Transverse colon (tissue), 4 donors: ENCODE measurements at places on chromosomes 7 and 10. TPM values are rescaled to one million over a fixed set of nuclear protein-coding genes. Genes with fewer than 3 reads are reported as not detected.

DNA sequence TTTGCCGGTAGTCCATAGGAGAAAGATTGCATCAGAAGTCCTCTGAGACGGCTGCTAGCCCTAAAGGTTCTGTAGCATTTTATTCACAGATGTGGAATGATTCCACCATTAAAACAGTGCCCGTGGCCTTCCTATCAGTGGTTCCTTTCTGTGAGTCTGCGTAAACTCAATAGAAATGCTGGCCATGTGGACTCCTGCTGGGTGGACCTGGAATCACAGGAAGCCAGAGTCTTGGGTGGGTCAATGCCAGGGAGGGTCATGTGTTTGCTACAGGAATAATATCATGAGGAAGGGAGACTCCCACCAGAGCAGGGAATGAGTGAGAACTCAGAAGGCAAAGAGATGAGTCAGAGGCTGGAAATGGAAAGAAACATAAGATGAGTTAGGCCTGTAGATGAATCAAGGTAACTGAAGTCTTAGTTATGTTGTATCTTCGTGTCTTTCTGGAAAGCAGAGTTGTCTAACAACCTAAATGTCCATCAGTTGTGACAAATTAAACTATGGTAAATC, 410.4 kb upstream of the AUTS2 start:
- no peak overlapping the region for H3K27ac ChIP-seq
- H3K4me1 ChIP-seq, result no peaks in the 10 kb centered on the region
- H3K4me3 ChIP-seq, result no peak overlapping the region
- no peaks in the 10 kb centered on the region for H3K27me3 ChIP-seq
- no peak for DNase-seq

CPEB3 gene
- 24.3 TPM for total RNA-seq

DNA sequence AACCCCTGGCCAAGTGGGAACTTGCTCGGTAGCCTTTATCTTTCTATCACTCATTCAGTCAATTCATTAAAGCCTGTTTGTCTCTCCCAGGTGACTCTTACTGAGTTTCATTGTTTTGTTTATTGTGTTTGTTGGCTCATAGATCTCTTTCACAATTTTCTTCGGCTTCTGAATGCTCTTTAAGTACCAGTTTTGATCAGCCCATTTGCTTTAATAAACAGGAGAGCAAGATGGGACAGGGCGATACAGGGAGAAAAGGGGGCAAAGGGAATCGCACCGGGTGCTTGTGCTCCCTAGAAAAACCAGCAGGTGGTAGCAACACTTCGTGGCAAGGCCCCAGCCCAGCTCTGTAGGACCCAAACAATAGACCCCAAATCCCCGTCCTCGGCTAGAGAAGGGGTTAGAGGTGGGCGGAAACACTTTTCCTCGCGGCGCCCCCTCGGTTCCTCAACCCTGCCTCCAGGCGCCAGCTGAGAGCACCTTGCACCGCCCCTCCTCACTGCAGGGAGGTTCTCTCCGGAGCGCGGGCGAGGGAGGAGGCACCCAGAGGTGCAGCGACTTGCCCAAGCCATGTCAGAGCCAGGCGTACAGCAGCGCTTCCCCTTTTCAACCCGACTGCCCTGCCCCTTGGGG, 1.0 kb upstream of the EPHB6 start:
- peaks cover 10% of the 10 kb centered on the region for H3K4me1 ChIP-seq
- no peaks in the 10 kb centered on the region for H3K36me3 ChIP-seq
- H3K27me3 ChIP-seq, result peaks cover 3% of the 10 kb centered on the region
- peak; percentile 70 for DNase-seq

- no peaks in the 10 kb centered on the region for H3K4me1 ChIP-seq
- no peak for DNase-seq
- H3K36me3 ChIP-seq, result no peaks in the 10 kb centered on the region
Measured at GRCh38 chr10:91313796-91314485, 93.5 kb downstream of the PCGF5 start.

DNA sequence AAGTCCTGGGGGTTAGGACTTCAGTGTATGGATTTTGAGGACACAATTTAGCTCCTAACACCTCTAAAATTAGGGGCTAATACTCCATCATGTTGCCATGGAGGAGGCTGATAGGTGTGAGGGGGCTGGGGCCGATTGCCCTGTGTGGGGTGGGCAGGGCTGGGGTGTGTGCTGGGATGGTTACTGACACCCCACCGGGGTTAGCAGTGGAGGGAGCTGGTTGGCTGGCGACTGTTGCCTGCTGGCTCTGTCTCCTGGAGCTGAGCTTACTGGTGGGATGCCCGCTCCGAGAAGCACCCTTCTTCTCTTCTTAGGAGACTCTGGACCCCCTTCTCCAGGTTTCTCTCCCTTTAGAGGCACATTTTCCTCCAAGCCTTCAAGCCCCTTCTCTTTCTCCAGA, 22.2 kb upstream of the SH2D4B start:
- H3K4me3 ChIP-seq, result no peak overlapping the region
- peaks cover 65% of the 10 kb centered on the region for H3K36me3 ChIP-seq
- H3K27ac ChIP-seq, result no peak overlapping the region
- no peak for DNase-seq

GRCh38 chr10:4034907-4035598, 250.0 kb upstream of the KLF6 start:
- H3K27ac ChIP-seq, result peak overlapping the region; percentile 24
- DNase-seq, result peak; percentile 22
- H3K27me3 ChIP-seq, result no peaks in the 10 kb centered on the region

DNA sequence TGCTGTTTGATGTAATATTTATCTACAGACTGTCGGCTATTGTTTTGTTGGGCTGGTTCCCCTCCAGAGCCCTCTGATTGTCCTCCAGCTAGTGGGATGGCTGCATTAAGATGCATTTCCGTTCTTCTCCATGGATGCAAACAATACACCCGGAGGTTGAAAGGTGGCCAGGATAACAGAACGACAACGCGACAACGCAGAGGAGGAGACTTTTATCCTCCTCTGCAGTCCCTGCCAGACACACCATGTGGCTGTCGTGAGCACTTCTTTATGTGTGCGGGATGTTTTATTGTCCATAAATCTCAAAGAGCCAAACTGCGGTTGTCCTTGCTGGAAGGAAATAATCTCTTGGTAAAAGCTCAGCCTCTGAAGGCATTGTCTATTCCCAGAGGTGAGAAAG, 39.1 kb upstream of the TCERG1L start:
- no peak overlapping the region for H3K27ac ChIP-seq
- no peaks in the 10 kb centered on the region for H3K4me1 ChIP-seq
- no peaks in the 10 kb centered on the region for H3K27me3 ChIP-seq
- H3K4me3 ChIP-seq, result no peak overlapping the region
- no peaks in the 10 kb centered on the region for H3K36me3 ChIP-seq
- DNase-seq, result no peak

EPHB4 gene
- total RNA-seq, result 95.5 TPM

LIPA gene
- total RNA-seq, result 11.9 TPM

PCLO gene
- 11.6 TPM for total RNA-seq

DNA sequence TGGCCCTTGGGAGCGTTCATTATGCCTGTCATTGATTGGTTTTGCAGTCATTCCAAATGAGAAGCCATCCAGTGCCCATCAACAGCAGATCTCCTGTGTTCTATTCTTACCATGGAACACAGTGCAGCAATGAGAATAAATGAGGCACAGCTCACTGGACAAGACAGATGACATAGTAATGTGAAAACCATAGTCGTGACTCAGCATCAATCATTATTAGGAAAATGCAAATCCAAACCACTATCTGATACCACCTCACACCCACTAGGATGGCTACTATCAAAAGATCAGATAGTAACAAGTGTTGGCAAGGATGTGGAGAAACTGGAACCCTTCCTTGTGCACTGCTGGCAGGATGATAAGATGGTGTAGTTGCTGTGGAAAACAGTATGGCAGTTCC, 144.7 kb downstream of the ARHGAP22 start:
- no peak overlapping the region for H3K4me3 ChIP-seq
- DNase-seq, result no peak
- no peaks in the 10 kb centered on the region for H3K36me3 ChIP-seq
- H3K4me1 ChIP-seq, result peaks cover 9% of the 10 kb centered on the region
- H3K27me3 ChIP-seq, result no peaks in the 10 kb centered on the region
- H3K27ac ChIP-seq, result no peak overlapping the region

GRCh38 chr10:75414527-75414926, 13.0 kb upstream of the ZNF503 start:
- no peak overlapping the region for H3K4me3 ChIP-seq
- H3K27ac ChIP-seq, result no peak overlapping the region
- no peaks in the 10 kb centered on the region for H3K36me3 ChIP-seq
- DNase-seq, result no peak
- H3K4me1 ChIP-seq, result no peaks in the 10 kb centered on the region

SVIL gene
- total RNA-seq, result 192 TPM

DNA sequence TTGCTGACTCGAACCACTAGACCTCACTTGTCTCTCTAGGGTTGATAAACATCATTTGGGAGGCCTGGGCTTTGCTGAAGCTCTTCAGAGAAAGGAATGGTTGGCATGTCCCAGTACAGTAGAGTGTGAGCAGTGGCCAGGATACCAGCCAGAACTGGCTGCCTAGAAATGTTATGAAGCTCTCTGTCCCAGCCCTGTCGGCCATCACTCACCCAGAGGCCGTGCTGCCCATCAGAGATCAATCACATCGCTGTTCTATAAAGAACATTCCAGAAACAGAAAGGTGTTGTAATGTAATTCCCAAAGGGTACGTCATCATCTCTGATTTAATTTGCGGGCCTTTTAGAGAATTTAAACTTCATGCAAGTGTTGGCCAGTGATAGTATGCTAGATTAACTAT, 111.5 kb downstream of the PRPF18 start:
- no peaks in the 10 kb centered on the region for H3K4me1 ChIP-seq
- no peak overlapping the region for H3K27ac ChIP-seq
- DNase-seq, result no peak
- H3K27me3 ChIP-seq, result no peaks in the 10 kb centered on the region
- H3K4me3 ChIP-seq, result no peak overlapping the region
- no peaks in the 10 kb centered on the region for H3K36me3 ChIP-seq

PRKG1 gene
- 30.6 TPM for total RNA-seq

DNA sequence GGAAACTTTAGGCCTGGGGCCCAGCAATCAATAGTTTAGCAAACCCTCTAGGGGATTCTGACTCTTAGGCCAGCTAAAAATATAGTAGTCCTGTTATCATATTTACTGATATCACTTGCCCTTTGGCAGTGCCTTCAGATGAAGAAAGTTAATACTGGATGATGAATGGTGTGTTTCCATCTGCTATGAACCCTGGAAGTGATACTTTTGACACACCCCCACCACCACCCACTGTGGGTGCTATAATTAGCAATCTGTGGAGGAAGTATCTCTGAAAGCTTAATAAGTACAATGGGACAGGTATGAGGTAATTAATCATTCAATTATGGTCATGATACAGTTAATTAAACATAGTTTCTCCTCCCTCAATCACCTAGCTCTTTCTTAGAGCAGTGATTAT, 90.4 kb upstream of the LRRTM3 start:
- H3K27me3 ChIP-seq, result no peaks in the 10 kb centered on the region
- H3K27ac ChIP-seq, result no peak overlapping the region
- no peaks in the 10 kb centered on the region for H3K4me1 ChIP-seq
- H3K4me3 ChIP-seq, result no peak overlapping the region

- no peak overlapping the region for H3K4me3 ChIP-seq
- no peak overlapping the region for H3K27ac ChIP-seq
- peaks cover 12% of the 10 kb centered on the region for H3K4me1 ChIP-seq
- H3K27me3 ChIP-seq, result no peaks in the 10 kb centered on the region
Measured at GRCh38 chr10:78964952-78965633, 103.7 kb upstream of the ZMIZ1 start.

GRCh38 chr10:126953886-126954285, 48.7 kb downstream of the DOCK1 start:
- no peaks in the 10 kb centered on the region for H3K36me3 ChIP-seq
- no peaks in the 10 kb centered on the region for H3K27me3 ChIP-seq
